ENCODE measurements at places on chromosomes 2 and 18.

GRCh38 chr2:215928086-215928485 lies 85.3 kb downstream of the MREG start:
- no peak for DNase-seq

GRCh38 chr2:201908901-201909300 lies 102.6 kb downstream of the CDK15 start:
- DNase-seq: no peak

DNA sequence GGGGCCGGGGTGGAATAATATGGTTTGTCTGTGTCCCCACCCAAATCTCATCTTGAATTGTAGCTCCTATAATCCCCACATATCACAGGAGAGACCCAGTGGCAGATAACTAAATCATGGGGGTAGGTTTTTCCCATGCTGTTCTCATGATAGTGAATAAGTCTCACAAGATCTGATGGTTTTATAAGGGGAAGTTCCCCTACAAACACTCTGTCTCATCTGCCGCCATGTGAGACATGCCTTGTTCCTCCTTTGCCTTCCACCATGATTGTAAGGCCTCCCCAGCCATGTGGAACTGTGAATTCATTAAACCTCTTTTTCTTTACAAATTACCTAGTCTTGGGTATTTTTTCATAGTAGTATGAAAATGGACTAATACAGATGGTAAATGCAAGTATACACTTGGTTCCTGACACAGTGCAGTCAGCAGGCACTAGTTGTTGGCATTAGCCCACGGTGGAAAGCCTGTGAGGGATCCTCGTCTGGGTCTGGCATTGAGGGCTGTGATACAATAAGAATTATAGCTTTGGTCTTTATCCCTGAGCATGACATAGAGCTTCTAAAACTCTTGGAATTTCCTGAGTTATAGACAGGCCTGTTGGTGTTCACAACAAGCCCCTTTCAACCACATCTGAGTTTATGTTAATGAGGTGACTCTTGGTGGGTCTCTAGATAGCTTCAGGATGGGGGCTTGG lies 135.8 kb downstream of the CABLES1 start:
- no peak for DNase-seq

GRCh38 chr18:64273724-64274123 lies 124.8 kb upstream of the LINC00305 start:
- DNase-seq: no peak

Measured in sigmoid colon (tissue), 7 donors.